ENCODE measurements at places on chromosomes 1 and 21. TPM values are rescaled to one million over a fixed set of nuclear protein-coding genes. Genes with fewer than 3 reads are reported as not detected.

The PDC gene
- total RNA-seq = not detected

The LAPTM5 gene
- 0.20 TPM for total RNA-seq

The PSMA5 gene
- total RNA-seq = 71.4 TPM

The ST6GALNAC5 gene
- 13.6 TPM for total RNA-seq

The RNU1-1 gene
- total RNA-seq = 3,957 TPM

The KCNC4 gene
- total RNA-seq = 1.5 TPM

DNA sequence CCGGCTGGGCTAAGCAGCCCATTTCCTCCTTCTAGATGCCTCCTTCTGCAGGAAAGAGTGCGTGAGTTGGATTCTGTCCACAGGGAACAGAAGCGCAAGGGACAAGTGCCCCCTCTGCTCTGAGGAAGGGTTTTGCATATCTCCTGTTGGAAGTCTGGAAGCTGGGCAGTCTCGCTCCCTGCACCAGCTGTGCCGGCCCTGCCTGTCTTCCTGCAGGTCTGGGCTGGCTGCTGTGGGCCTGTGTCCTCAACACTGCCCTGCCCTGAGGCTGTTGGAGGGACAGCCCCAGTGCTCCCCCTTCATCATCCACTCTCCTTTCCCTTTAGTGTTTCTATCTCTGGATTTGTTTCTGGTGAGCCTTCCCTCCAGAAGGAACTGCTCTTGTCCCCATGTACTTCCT, 21.8 kb downstream of the ADARB1 start:
- H3K4me3 ChIP-seq = no peak overlapping the region
- no peaks in the 10 kb centered on the region for H3K36me3 ChIP-seq
- DNase-seq = no peak
- peaks cover 3% of the 10 kb centered on the region for H3K27me3 ChIP-seq
- no peak overlapping the region for H3K27ac ChIP-seq

DNA sequence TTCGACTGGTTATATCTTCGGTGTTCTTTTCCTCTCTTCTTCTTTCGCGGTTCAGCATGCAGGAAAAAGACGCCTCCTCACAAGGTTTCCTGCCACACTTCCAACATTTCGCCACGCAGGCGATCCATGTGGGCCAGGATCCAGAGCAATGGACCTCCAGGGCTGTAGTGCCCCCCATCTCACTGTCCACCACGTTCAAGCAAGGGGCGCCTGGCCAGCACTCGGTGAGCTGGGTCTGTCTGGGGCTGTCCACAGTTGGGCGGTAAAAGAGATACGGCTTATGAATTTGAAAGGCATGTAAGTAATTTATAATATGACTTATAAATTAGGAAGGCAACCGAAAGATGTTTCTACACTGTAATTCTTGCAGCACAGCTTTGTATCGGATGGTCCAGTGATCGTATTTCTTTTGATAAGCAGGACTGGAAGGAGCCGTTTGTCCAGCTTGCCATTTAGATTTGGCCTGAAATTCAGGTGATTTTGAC, 334 bp downstream of the CTH start:
- DNase-seq = no peak
- H3K36me3 ChIP-seq = no peaks in the 10 kb centered on the region
- H3K27ac ChIP-seq = peak overlapping the region; percentile 100
- H3K27me3 ChIP-seq = no peaks in the 10 kb centered on the region

GRCh38 chr1:32876341-32877210, 5.9 kb upstream of the FNDC5 start:
- no peaks in the 10 kb centered on the region for H3K36me3 ChIP-seq
- no peak for DNase-seq
- H3K27ac ChIP-seq = no peak overlapping the region
- peaks cover 1% of the 10 kb centered on the region for H3K4me1 ChIP-seq

DNA sequence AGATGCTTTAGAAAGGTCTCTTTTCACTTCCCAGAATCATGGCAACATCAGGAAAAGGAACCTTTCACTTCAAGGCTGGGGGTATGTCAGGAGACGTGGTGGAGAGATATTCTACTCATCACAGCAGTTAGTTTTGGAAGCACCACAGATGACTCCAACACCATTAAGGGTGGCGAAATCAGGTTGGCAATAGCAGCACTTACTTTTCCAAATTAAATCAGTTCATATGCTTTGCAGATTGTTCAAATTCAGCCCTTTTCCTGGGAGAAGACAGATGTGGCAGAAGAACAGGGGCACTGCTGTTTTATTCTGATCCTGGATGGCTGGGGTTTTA, 79.0 kb downstream of the RUNX1 start:
- H3K27ac ChIP-seq = no peak overlapping the region
- DNase-seq = no peak
- H3K36me3 ChIP-seq = no peaks in the 10 kb centered on the region
- H3K27me3 ChIP-seq = peaks cover 15% of the 10 kb centered on the region
- no peaks in the 10 kb centered on the region for H3K4me1 ChIP-seq
- no peak overlapping the region for H3K4me3 ChIP-seq

DNA sequence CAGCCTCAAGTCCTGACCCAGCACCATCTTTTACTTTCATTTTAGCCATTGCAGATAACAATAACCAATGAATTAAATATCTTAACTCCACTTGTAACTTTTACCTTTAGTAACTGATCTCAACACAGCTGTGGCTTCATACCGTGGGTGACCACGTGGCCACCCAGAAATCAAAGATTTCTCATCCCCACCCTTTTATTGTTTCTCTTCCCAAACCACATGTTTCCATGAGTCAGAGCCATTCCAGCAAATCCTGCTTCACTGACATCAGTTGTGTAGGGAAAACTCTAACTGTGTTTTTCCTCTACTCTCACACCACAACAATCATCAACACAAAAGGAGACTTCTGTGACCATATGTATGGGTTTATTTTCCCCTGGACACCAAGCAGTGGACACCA, 25.1 kb upstream of the BRDT start:
- no peak for DNase-seq
- H3K27me3 ChIP-seq = no peaks in the 10 kb centered on the region
- no peak overlapping the region for H3K27ac ChIP-seq
- no peak overlapping the region for H3K4me3 ChIP-seq

DNA sequence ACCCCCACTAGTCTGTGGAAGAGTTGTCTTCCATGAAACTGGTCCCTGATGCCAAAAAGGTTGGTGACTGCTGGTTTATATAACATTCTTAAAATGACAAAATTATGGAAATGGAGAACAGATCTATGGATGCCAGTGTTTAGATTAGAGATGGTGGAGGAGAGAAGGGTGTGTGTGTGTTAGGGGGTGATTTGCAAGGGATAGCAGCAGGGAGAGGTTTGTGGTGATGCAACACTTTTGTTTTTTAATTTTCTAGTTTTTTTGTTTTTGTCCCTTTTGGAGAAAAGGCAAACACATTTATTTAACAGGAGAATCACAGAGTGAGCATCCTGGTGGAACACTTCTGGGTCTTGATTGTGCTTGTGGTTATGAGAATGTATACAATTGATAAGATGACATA, 143.8 kb downstream of the RPS6KC1 start:
- no peak overlapping the region for H3K4me3 ChIP-seq
- no peaks in the 10 kb centered on the region for H3K4me1 ChIP-seq
- no peaks in the 10 kb centered on the region for H3K27me3 ChIP-seq
- no peak overlapping the region for H3K27ac ChIP-seq
- no peak for DNase-seq

GRCh38 chr1:206797534-206798383, 25.5 kb upstream of the IL10 start:
- H3K4me3 ChIP-seq = no peak overlapping the region
- H3K36me3 ChIP-seq = no peaks in the 10 kb centered on the region
- H3K27ac ChIP-seq = no peak overlapping the region

- H3K27ac ChIP-seq = no peak overlapping the region
- H3K4me1 ChIP-seq = no peaks in the 10 kb centered on the region
- no peaks in the 10 kb centered on the region for H3K36me3 ChIP-seq
- no peaks in the 10 kb centered on the region for H3K27me3 ChIP-seq
- H3K4me3 ChIP-seq = no peak overlapping the region
Measured at GRCh38 chr21:14308234-14308633, 74.7 kb downstream of the HSPA13 start.

GRCh38 chr1:110570307-110570706, 35.9 kb downstream of the KCNA2 start:
- H3K36me3 ChIP-seq = no peaks in the 10 kb centered on the region
- no peak overlapping the region for H3K4me3 ChIP-seq
- no peak overlapping the region for H3K27ac ChIP-seq
- no peaks in the 10 kb centered on the region for H3K4me1 ChIP-seq

- H3K4me1 ChIP-seq = no peaks in the 10 kb centered on the region
- H3K4me3 ChIP-seq = no peak overlapping the region
- peaks cover 32% of the 10 kb centered on the region for H3K27me3 ChIP-seq
- no peaks in the 10 kb centered on the region for H3K36me3 ChIP-seq
- H3K27ac ChIP-seq = no peak overlapping the region
Measured at GRCh38 chr1:62309906-62310305, 9.3 kb downstream of the KANK4 start.

DNA sequence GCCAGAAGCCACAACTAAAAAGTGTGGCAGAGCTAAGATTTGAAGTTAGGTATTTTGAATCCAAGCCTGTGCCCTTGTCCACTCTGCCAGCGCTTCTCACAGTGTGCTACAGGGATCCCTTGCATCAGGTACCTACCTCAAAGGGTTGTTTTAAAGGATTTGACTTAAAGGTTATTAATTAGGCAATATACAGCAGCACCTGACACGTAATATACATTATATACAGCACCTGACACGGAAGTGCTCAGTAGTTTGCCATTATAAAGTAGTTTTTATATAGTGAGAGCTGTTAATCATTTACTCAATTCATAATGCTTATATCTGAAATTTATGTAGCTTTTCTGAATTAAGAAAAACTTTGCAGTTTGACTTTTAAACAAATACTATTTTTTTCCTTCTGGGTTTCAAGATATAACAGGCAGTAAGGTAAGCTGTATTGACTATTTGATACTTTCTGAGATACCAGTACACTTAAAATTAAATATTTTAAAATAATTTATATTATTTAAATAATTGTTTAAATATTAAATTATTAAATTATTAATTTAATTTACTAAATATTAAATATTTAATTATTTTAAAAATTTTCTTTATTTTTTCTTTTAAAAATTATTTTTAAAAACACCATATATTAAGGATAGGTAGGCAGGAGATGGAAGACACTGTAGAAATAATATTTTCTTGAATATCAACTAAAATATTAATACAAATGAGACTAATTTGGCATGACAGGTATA, 33.3 kb downstream of the TSNAX start:
- DNase-seq = no peak
- peak overlapping the region; percentile 59 for H3K27ac ChIP-seq
- H3K27me3 ChIP-seq = no peaks in the 10 kb centered on the region
- peaks cover 17% of the 10 kb centered on the region for H3K36me3 ChIP-seq

DNA sequence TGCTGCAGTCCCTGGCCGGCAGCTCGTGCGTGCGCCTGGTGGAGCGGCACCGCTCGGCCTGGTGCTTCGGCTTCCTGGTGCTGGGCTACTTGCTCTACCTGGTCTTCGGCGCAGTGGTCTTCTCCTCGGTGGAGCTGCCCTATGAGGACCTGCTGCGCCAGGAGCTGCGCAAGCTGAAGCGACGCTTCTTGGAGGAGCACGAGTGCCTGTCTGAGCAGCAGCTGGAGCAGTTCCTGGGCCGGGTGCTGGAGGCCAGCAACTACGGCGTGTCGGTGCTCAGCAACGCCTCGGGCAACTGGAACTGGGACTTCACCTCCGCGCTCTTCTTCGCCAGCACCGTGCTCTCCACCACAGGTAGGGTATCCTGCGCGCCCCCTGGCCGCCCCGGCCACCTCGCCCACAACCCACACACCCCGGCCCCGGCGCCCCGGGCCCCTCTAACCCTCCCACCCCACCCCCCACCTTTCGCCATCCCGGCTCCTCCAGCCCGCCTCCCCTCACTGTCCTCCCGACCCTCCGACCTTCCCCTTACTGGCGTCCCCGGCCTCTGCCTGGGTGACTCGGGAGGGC, 352 bp downstream of the KCNK1 start:
- H3K27me3 ChIP-seq = peaks cover 15% of the 10 kb centered on the region
- H3K4me1 ChIP-seq = peaks cover 14% of the 10 kb centered on the region
- H3K36me3 ChIP-seq = peaks cover 5% of the 10 kb centered on the region

DNA sequence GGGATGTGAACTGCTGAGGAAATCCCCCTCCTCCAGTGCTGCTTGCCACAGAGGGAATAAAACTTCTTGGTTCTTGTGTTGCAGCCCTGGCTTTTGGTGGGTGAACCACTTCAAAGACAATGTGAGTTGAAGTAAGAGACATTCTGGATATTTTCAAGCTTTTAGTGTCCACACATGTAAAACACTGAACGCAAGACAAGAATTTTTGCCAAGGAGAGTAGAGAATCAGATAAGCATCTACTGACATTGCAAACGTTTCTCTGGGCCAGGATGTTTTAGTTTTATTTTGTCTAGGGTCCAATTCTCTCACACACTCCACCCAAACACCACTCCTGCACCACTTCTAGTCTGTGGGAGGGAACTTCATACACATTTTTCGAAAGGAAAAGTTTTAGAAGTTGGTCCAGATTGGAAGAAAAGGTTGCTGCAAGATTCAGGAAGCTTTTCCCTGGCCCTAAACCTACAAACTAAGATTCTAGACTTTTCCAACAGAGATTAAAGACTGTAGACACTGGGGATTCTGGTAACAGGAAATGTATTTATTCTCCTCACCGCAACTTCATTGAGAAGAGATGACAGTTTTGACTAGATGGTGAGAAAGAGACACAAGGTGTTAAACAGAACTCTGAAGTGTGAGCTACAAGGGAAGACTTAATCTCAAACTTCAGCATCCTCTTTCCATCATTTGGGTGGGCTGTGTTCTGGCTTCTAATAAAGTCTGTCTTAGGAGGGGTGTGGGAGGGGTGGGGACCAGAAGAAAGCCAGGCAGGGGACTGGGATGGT, 16.1 kb downstream of the FASLG start:
- H3K27ac ChIP-seq = no peak overlapping the region
- H3K36me3 ChIP-seq = no peaks in the 10 kb centered on the region
- H3K27me3 ChIP-seq = no peaks in the 10 kb centered on the region

GRCh38 chr1:232473324-232473723, 156.6 kb downstream of the SIPA1L2 start:
- H3K27ac ChIP-seq = no peak overlapping the region
- no peaks in the 10 kb centered on the region for H3K27me3 ChIP-seq
- no peaks in the 10 kb centered on the region for H3K4me1 ChIP-seq

DNA sequence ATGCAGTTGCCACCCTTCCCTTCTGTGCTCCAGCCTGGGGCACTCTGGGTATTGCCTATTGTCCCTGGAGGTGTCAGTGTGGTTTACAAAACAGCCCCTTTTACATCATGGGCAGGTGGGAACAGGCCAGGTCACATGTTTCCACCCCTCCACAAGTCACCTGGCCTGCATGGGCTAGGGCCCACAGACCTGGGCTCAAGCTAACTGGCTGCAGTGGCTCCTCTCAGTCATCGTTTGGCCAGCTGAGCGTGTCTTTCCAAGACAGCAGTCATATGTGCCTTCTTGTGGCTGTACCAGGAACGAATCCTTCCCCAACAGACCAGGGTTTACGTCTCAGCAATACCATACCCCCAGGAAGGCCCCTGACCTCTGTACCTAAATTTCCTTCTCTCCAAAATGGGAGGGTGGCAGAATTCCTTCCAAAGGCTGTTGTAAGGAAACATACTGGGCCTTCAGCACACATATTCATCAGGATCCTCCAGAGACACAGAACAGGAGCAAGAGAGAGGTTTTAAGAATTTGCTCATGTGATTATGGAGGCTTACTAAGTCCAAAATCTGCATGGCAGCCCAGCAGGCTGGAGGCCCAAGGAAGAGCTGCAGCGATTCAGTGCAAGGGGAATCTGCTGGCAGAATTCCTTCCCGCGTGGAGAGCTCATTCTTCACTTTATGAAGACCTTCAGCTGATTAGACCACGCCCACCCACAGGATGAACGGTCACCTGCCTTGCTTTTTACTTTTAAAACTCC, 10.6 kb upstream of the TAS1R2 start:
- H3K27ac ChIP-seq = no peak overlapping the region
- H3K27me3 ChIP-seq = peaks cover 16% of the 10 kb centered on the region
- H3K4me3 ChIP-seq = no peak overlapping the region

GRCh38 chr1:2977886-2978611, 43.2 kb upstream of the ACTRT2 start:
- H3K4me3 ChIP-seq = no peak overlapping the region
- H3K27me3 ChIP-seq = no peaks in the 10 kb centered on the region
- H3K4me1 ChIP-seq = no peaks in the 10 kb centered on the region
- H3K27ac ChIP-seq = no peak overlapping the region
- no peak for DNase-seq
- no peaks in the 10 kb centered on the region for H3K36me3 ChIP-seq
